Hepatocyte (in vitro differentiated cells): ENCODE measurements at places on chromosomes 2 and 18. TPM values are rescaled to one million over a fixed set of nuclear protein-coding genes. Genes with fewer than 3 reads are reported as not detected.

ADGRF3 gene
- 0.40 and 0.63 TPM in 2 replicates for total RNA-seq

DNA sequence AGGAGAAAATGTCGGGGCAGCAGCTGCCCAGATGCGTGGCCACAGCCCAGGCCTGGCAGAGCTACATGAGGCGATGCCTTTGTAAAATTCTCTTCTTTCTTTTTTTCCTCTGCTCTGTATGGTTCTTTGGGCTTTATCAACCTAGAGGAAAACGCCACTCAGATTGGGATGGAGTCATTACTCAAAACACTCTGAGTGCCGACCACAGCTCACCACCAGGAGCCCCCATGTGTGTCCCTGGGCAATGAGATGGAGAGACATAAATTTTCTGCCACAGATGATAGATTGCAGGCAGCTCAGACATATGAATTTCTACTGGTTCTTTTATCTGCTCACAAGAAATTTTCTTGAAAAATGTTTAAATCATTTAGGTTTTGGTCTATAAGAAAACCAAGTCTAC, 56.0 kb downstream of the PARD6G start:
- no peaks in the 10 kb centered on the region for H3K4me1 ChIP-seq
- no peak for DNase-seq
- no peak overlapping the region for H3K4me3 ChIP-seq
- no peaks in the 10 kb centered on the region for H3K27me3 ChIP-seq
- H3K36me3 ChIP-seq: no peaks in the 10 kb centered on the region

DNA sequence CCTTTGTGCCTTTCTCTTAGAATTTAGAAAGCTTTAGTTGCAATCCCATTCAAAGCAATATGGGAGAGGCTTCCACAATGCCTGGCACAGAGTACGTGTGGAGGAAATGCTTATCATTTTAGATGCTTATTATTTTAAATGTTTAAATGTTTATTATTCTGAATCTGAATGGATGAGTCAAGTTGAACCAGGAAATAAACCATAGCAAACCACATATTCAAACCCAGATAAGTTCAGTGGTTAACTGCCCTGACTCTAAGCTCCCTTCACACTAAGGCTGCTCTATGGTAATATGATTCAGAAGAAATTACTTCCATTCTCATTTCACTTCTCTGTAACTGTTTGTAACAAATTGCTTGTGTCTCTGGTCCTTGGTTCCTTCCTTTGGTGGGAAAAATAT, 5.2 kb upstream of the PPP4R1 start:
- no peaks in the 10 kb centered on the region for H3K27me3 ChIP-seq
- H3K4me3 ChIP-seq: no peak overlapping the region
- no peaks in the 10 kb centered on the region for H3K36me3 ChIP-seq
- H3K27ac ChIP-seq: no peak overlapping the region
- DNase-seq: no peak

GRCh38 chr2:161580021-161580420, 44.2 kb upstream of the SLC4A10 start:
- DNase-seq: no peak
- H3K27ac ChIP-seq: no peak overlapping the region
- H3K36me3 ChIP-seq: no peaks in the 10 kb centered on the region
- H3K4me1 ChIP-seq: no peaks in the 10 kb centered on the region

- no peaks in the 10 kb centered on the region for H3K27me3 ChIP-seq
- no peak overlapping the region for H3K4me3 ChIP-seq
- no peaks in the 10 kb centered on the region for H3K4me1 ChIP-seq
- no peaks in the 10 kb centered on the region for H3K36me3 ChIP-seq
Measured at GRCh38 chr2:222399038-222399783, 25.1 kb upstream of the SGPP2 start.
